ENCODE measurements at places on chromosomes 7 and 10.

DNA sequence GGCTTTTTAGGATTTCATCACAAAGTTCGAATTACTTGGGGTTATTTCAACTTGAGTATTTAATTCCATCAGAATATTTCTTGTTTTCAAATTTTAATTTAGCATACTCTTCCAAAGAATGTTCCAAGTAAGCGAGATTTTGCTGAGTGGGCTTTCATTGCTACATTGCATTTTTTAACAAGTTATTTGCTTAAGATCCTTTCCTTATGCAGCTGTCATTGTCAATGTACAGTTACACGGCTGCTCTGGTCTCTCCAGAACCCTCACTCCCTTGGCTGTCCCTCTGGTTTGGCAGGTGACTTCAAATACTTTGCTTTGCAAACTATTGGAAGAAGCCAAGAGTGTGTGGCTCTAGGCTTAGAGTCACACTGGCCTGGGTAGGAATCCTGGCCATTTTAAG lies 80.0 kb downstream of the CFAP58 start:
- DNase-seq: no peak

- no peak for DNase-seq
Observed at GRCh38 chr7:74525881-74526280, 72.2 kb downstream of the GTF2IRD1 start.

DNA sequence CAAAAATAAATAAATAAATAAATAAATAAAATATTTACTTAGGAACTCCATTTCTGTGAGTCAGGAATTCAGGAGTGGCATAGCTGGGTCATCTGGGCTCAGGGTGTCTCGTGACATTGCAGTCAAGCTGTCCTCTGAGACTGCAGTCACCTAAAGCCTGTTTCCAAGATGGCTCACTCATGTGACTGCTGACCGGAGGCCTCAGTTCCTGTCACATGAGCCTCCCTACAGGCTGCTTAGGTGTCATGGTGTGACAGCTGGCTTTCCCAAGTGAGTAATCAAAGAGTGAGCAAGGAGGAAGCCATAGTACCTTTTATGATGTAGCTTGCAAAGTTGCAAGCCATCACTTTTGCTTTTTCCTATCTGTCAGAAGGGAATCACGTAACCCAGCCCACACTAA lies 128.6 kb upstream of the KCTD7 start:
- peak; percentile 25 for DNase-seq

- no peak for DNase-seq
Observed at GRCh38 chr10:131909929-131910328, 9.1 kb downstream of the PPP2R2D start.

DNA sequence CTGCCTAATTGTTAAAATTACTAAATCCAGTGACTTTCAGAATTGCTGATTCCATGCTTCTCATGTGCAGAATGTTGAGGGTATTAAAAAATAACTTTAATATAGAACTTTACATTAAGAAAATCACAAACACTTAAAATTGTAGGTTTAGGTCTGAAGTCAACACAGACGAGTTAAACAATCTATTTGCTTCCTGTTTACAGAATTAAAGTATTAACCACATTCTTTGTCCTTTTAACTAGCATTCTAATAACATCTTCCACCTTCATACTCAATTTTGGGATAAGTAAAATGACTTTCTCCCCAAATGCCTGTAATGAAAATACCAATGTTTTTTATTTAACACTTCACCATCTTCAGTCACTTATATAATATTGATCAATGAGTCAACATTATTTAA lies 2.2 kb downstream of the ITGB1 start:
- no peak for DNase-seq

DNA sequence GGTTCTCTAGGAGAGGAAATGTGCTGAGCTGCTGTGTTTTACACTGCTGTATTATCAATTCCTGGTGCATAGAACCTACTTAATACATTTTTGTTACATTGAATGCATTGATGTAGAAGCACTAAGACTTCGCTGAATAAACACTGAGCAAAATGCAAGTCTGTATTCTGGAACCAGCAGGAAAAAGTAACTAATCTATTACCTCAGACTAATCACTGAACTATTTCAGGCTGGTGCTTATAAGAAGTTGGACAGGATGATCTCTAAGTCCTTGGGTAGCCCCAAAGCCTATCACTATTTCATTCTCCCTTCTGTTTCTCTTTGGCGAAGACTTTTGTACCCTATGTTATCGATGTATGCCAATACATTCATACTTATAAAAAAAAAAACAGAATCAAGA lies 87.2 kb upstream of the LRRTM3 start:
- no peak for DNase-seq

GRCh38 chr10:100725071-100725471 lies 20.3 kb upstream of the PAX2 start:
- no peak for DNase-seq

DNA sequence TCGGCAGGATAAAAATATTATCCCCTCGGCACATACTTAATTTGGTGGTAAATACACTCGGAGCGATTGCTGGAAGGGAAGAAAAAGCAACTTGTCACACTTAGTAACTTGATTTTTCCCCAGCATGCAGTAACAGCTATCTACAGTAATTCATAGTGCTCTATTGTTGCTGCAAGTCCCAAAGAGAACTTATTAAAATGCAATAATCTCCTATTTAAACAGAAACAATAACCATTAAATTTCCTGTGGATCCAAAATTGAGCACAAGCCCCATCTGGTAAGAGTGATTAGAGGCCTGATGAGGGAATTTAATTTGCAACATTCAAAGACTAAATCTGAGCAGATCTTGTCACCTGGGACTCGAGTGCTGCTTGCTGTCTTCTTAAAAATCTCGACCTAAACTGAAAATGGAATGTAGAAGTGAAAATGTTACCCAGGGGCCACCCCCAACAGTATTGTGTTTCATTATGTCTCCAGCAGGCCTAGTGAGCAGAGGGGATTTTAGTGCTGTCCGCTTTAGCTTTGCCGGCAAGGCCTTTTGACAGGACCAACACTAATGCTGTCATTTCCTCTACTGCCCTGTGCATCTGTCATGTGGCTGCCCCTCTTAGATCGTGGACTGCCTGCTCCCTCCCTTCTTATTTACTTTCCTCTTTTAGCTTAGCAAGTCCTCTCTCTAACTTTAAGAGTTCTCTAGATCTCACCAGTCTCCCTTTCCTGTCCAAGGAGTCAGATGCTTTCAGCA lies 639.7 kb downstream of the AUTS2 start:
- peak; percentile 79 for DNase-seq

- peak; percentile 63 for DNase-seq
Observed at GRCh38 chr7:1418505-1419309, 40.6 kb downstream of the MICALL2 start.

GRCh38 chr10:3769556-3769955 lies 15.5 kb downstream of the KLF6 start:
- DNase-seq: no peak

DNA sequence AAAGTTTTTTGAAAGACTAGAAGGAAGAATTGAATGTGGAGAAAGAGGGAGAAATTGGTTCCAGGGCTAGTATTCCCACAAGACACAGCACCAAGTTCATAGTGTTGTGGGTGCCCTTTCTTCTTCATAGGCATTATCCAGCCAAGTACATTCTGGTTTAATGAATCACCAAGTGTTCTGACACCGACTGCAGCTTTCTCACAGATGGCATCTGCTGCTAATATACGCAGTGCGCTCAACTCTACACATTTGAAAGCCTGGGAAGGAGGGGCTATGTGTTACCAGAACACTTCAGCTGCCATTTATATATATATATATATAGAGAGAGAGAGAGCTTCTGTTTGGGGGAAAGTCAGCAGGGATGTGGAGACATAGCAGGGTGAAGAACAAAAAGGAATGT lies 1168.4 kb downstream of the GATA3 start:
- DNase-seq: no peak

- DNase-seq: no peak
Observed at GRCh38 chr10:28046579-28046978, 47.7 kb upstream of the ODAD2 start.

DNA sequence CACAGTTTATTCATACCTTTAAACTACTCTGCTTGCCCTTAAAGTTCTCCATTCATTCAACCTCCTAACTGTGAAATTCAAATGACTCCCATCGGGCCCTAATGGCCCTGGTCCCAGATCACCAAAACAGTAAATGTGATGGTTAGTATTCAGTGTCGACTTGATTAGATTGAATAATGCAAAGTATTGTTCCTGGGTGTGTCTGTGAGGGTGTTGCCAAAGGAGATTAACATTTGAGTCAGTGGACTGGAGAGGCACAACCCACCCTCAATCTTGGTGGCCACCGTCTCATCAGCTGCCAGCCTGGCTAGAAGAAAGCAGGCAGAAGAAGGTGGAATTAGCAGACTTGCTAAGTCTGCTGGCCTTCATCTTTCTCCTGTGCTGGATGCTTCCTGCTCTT lies 80.1 kb upstream of the PLXNA4 start:
- no peak for DNase-seq

DNA sequence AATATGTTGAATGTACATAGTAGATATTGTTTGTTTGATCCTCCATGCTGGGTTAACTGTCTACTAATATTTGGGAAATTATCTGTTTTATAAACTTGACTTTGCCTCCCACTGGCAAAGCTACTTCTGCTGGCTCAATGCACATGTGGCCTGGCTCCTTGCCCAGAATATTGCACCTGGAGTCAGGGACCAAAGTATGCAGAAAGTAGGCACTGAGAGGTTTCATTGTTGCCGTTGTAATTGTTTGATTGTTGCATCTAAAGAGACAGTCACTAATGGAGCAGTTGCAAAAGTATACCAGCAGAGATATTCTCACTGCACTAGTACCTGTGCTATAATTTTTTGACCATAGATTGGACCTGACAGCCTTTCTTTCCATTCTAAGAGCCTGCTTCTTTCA lies 137.8 kb upstream of the CNTNAP2 start:
- no peak for DNase-seq

- DNase-seq: no peak
Observed at GRCh38 chr7:22942191-22942590, 71.7 kb downstream of the HYCC1 start.

DNA sequence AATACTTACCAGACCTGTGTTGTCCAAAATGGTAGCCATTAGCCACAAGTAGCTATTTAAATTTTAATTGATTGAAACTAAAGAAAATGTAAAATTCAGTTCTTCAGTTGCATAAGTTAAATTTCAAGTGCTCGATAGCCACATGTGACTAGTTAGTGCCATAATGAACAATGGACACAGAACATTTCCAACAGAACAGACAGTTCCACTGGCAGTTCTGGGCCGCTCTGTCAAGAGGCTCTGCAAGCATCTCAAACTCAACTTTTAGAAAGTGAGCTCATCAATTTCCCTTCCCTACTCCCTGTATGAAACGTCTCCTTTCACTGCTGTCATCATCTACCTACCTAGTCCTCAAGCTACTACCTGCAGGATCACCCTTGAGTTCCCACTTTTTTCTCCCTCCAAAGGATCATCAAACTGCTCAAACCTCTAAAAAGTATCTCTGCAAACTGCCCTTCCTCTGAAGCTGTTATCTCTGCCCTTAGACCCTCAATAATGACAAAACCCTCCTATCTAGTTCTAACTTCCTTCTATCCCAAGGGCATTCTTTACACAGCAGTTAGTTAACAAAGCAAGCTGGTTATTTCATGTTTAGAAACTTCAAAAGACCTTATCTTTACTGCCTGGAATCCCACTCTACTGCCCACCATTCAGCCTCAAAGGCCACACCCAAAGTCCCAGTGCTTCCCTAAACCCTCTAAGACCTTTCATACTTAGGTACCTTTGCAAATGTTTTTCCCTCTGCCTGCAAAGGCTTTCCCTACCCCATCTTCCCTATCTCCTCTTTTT lies 20.6 kb downstream of the SHTN1 start:
- no peak for DNase-seq

DNA sequence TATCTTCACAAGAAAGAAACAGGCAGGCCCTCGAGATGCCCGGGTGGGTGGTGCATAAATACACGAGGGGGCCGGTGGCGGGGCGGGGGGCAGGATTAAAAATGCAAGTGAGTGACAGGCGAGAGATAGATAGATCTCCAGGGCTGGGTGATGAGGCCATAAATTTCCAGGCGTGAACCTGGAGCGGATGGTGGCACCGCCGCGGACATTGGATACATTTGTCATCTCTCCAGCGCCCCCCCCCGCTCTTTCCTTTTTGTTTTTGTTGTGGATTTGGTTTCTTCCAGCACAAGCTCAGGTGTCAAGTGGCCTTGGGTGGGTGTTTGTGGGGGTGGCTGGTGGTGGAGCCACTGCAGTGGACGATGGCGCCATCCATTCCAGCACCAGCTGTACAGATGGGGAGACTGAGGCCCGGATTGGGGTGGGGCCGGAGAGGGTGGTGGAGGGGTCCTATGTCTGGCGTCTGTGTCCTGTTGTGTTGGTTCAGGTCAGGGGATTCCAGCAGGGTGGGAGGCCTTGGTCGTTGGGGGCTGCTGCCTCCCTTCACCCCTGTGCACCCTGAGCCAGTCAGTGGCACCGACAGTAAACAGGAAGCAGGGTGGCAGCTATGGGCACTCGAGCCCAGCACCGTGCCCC lies 2.9 kb downstream of the ELFN1 start:
- no peak for DNase-seq

- DNase-seq: no peak
Observed at GRCh38 chr10:78717200-78717599, 351.6 kb upstream of the ZMIZ1 start.

- no peak for DNase-seq
Observed at GRCh38 chr10:5325076-5325475, 39.7 kb upstream of the UCN3 start.

GRCh38 chr7:79272066-79272669 lies 181.3 kb downstream of the MAGI2 start:
- no peak for DNase-seq

DNA sequence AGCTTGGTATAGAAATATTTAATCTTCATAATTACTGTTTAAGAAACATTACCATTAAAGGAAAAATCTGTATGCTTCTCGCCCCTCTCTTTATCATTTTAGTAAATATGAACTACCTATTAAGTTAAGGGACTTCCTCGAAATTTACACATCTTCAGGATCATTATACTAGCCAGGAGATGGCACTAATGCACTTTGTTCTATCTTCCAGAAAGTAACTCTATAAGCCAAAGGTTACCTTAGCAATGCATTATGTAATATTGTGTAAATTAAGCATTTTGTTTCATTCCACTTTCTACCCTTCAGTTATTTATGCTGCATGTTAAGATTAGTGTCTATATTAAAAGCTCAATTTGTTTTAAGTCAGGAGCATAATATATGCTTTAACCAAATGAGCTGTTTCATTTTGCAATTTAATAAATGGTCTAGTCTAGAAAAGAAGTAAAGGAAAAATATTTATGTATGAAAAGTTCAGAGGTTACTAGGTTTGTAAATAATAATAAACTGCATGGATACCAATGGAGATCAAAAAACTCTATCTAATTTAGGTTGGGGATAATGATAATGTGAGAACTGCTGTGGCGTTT lies 128.5 kb downstream of the ANKRD7 start:
- DNase-seq: no peak
